ENCODE measurements at places on chromosomes 7 and 10.
A peak's percentile ranks its signal among the peaks of the same experiment; 100 is the strongest.

DNA sequence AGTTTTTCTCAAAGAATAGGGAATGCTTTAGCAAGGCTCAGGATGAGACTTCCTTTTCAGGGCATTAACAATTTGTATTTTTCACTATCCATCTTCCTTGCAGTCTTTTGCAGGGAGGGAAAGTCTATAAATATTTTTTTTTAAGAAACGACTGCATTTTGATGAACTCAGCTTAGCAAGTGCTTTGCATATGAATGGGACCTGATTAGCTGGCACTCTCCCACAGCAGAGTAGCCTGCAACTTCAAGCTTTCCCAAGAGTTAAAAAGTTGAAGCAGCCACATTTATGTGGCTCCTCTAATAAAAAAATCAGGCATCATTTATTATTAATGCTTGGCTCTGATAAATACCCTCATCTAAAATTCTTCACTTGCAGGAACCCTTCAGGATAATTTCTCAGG lies 134.0 kb downstream of the GRID1 start:
- DNase-seq = no peak

DNA sequence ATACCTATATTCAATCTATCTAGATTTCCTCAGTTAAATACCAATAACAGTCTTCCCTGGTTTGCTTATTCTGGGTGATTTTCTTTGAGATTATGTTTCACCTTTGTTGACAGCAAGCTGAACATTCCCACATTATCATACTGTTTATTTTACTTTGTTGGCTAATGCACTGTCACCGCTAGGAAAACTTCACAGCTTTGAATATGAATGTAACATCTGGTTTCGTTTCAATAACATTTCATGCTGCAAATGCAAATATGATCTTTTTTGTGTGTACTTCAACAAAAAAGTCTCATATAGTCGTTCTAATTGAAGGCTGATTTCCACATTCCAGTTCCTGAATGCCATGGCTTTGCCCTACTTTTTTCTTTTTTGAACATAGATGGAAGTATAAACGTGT lies 946.3 kb upstream of the GHITM start:
- no peak for DNase-seq

DNA sequence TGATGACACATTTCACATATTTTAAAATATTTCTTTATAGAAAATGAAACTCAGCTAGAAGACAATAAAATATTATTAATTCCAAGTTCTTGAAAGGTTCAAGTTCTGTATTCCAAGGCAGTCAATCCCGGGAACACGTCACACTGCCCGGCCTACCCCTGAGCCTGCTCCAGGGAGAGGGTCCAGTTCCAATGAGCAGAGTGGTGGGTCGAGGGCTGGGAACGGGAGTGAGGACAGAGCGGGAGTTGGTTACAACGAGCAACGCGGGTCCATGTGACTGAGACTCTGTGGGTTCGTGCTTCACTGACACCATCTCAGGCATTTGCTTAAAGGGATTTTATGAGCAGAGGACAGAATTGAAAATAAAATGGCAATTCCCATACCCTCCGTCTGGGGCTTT lies 209.4 kb downstream of the TCERG1L start:
- no peak for DNase-seq

DNA sequence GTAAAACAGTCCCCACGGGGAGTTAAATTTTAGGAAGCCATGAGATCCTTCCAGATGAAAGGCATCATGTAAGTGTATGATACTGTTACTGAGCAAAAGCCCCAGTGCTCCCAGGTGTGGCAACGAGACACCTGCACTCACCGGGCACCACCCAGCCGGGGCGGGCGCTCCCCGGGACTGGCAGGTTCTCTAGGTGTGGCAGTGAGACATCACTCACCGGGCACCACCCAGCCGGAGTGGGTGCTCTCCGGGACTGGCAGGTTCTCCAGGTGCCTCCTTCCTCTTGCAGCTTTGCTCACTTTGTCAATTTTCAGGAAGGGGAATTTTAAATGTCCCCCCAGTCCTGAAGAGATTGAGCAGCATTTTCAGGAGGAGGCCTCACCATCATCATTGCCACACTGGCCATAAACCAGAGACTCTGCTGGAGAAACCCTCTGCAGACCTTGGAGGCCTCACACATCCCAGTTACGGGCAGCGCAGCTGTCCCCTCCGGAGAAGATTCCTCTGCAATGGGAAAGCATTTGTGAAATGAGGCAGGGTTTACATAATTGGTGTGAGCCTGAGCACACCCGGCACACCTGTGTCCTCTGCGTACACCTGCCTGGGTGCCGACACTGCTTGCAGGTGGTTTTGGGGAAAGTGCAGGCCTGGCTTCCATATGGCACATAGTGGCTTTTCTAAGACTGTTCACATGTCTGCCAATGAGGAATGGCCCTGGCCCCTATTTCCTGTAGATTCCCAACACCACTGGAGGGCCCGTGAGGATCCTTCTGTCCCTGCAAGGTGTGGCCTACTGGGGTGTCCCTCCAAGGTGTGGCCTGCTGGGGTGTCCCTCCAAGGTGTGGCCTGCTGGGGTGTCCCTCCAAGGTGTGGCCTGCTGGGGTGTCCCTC lies 191.4 kb downstream of the EBF3 start:
- no peak for DNase-seq

GRCh38 chr7:94001396-94001795 lies 2.8 kb downstream of the BET1 start:
- no peak for DNase-seq

- DNase-seq = no peak
Measured at GRCh38 chr10:104512800-104513199, 128.3 kb upstream of the SORCS3 start.

GRCh38 chr7:88215295-88215694 lies 4.5 kb downstream of the SRI start:
- DNase-seq = no peak

DNA sequence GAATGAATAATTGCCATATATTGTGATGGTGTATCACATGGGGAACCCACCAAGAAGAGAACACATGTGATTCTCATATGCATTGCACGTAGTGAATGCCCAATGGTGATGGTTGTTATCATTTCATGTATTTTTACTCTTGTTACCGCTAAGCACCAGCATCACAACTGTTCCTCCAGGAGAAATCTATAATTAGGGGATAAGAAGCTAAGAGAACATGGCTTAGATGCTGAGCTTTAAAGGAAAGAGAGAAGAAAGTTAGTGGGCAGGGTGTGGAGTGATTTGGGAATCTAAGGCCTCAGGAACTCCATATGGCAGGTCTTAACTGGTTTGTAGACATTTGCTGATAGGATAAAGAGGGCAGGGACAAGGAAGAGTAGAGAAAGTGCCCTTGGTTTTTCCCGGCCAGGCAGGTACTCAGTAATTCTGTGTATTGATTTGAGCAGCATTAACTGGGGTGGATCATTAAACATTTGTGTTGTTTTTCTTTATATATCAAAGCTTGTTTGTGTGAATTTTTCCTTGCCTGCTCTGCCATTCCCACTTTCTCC lies 145.9 kb downstream of the LRRC4 start:
- DNase-seq = no peak

DNA sequence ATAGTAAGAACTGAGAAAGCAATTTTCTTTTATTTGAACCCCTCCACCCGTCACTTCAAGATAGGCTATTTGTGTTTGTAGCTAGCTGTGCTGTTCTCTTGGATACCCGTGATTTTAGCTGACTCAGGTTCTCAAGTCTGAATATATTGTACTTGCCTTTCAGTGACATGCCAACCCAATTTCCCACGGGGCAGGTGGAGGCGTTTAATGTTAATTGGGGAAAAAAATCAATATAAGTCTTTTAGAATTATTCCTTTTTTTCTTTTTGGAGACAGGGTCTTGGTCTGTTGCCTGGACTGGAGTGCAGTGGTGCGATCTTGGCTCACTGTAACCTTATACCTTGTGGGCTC lies 36.4 kb downstream of the ZRANB1 start:
- DNase-seq = no peak

GRCh38 chr10:44930904-44931620 lies 19.9 kb downstream of the TMEM72 start:
- DNase-seq = no peak

DNA sequence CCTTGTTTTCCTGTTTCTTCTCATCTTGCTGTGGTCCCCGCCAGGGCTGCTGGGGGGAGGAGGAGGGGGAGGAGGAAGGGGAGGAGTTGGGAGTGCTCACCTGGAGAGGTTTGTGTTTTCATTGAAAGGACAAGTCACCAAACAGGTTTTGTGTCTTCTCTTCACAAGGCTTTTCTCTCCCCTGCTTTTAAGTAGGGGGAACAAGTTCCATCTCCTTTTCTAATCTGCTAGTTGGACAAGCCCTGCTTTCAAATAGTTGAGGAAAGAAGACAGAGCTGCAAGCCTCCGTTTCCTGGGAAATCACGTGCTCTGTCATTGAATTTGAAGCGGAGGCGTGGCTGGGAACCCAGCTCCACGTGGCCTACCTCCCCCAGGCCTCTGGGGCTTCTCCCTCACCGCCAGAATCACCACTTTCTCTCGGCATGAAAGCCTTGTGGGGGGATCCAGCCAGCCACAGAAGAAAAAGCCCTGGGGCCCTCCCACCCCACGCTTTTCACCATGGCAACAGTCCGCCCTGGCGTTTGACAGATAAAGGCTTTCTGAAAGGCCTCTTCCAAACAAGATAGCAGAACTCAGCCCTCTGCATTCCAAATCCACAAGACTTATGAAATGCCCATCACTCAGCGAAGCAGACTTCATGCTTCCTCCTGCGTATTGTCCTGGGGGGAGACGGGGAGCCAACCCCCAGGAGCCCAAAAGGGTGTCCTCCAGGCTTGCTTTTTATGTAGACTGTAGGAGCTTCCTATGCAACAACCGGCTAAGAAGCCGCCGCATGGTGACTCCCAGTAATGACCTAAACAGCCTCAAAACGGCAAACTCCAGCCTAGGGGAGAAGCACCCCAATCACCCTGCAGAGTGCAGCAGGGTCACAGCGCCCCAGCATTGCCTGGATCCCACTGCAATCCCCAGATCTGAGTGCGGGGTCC lies 51.7 kb downstream of the PROSER2 start:
- peak; percentile 68 for DNase-seq

DNA sequence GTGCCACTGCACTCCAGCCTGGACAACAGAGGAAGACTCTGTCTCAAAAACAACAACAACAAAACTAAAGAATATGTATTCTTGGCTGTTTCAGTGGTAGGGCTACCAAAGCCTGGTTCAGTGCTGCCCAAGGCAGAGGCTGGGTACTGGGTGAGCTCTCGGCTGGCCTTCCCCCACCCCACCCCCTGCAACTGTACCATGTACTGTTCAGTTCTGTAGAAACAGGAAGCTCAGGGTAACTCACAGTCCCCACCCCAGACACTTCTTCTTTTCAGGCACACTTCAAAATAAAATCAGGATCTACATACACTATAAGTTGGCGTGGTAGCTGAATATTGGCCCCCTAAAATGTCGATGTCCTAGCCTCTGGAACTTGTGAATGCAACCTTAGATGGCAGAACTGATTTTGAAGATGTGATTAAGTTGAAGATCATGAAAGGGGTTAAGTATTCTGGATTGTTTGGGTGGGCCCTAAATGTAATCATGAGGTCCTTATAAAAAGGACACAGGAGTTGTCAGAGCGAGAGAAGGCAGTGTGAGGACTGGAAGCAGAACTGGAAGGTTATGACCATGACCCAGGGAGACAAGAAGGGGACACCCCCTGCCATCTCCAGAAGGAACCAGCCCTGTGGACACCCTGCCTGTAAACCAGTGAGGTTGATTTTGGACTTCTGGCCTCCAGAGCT lies 31.2 kb downstream of the TBXAS1 start:
- no peak for DNase-seq

DNA sequence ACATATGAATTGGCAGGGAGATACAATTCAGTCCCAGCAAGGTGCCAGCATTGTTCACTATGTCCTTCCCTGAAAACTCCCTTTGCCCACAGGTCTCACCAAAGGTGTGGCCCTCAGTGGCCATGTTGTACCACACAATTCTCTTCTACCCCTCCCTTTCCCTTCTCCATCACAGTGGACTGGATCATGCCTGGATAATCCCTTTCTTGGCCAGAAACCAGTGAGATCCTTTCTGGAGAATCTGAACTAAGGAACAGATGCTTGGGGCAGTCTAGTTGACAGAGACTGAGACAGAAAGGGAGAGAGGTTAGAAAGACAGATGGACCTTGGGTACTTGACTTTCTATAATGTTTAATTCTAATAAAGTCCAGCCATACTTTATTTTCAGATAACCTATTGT lies 9.5 kb downstream of the NMT2 start:
- no peak for DNase-seq

- DNase-seq = no peak
Measured at GRCh38 chr7:2616387-2617324, 15.1 kb upstream of the TTYH3 start.

DNA sequence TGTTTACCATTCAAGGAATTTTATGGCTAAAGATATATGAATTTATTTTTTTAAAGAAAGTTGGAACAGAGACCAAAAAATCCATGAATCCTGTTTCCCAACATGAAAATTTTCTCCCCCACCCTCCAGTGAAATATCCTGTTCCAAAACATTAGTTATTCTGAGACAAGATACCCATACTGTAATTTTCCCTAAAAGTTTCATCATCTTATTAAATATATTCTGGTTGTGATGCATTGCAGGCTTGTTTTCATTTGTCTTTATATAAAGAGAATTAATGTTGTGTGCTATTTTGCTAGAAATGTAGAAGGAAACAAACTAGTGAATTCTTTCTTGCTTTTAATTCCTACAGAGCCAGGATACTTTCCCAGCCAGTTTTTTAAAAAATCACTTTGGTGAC lies 106.6 kb downstream of the EXOC4 start:
- DNase-seq = no peak

- DNase-seq = no peak
Measured at GRCh38 chr7:50667789-50668226, 102.6 kb upstream of the DDC start.

GRCh38 chr7:87566311-87566900 lies 34.3 kb downstream of the ABCB1 start:
- DNase-seq = no peak

GRCh38 chr7:80609751-80610150 lies 28.7 kb upstream of the CD36 start:
- DNase-seq = no peak

- DNase-seq = no peak
Measured at GRCh38 chr7:100567031-100567730, 6.5 kb downstream of the SAP25 start.

- DNase-seq = no peak
Measured at GRCh38 chr10:113609704-113610108, 54.1 kb downstream of the NRAP start.

GRCh38 chr10:14306190-14306589 lies 24.5 kb downstream of the FRMD4A start:
- DNase-seq = no peak

GRCh38 chr7:153530441-153530840 lies 521.8 kb upstream of the DPP6 start:
- DNase-seq = no peak

DNA sequence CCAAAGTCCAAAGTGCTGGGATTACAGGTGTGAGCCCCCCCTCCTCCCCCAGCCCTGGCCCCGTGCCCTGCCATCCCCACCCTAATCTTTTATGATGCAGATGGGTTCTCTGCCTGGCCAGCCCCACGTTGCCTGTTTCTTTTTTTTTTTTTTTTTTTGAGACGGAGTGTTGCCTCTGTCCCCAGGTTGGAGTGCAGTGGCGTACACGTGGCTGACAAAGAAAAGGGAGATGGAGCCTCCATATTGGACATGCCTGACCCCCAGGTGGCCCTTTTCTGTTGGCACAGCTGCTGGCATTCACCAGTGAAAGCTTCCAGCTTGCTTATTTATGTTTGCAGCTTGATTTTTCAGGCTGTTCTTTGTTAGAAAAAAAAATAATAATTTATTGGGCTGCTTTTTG lies 235.3 kb downstream of the CCDC3 start:
- no peak for DNase-seq

Data from activated T-cell treated with anti-CD3 and anti-CD28 coated beads, Interleukin-2, amount 50 U/mL, for 72 hours (primary cell).